Activated T-cell treated with anti-CD3 and anti-CD28 coated beads, Interleukin-2, amount 50 U/mL, for 24 hours (primary cell): ENCODE measurements at places on chromosomes 2 and 18.
A peak's percentile ranks its signal among the peaks of the same experiment; 100 is the strongest.

GRCh38 chr2:96109361-96109680 is 7.0 kb downstream of the ADRA2B start:
- no peaks in the 10 kb centered on the region for H3K4me1 ChIP-seq
- H3K27me3 ChIP-seq, result no peaks in the 10 kb centered on the region
- no peaks in the 10 kb centered on the region for H3K36me3 ChIP-seq
- no peak overlapping the region for H3K27ac ChIP-seq
- no peak overlapping the region for H3K4me3 ChIP-seq

DNA sequence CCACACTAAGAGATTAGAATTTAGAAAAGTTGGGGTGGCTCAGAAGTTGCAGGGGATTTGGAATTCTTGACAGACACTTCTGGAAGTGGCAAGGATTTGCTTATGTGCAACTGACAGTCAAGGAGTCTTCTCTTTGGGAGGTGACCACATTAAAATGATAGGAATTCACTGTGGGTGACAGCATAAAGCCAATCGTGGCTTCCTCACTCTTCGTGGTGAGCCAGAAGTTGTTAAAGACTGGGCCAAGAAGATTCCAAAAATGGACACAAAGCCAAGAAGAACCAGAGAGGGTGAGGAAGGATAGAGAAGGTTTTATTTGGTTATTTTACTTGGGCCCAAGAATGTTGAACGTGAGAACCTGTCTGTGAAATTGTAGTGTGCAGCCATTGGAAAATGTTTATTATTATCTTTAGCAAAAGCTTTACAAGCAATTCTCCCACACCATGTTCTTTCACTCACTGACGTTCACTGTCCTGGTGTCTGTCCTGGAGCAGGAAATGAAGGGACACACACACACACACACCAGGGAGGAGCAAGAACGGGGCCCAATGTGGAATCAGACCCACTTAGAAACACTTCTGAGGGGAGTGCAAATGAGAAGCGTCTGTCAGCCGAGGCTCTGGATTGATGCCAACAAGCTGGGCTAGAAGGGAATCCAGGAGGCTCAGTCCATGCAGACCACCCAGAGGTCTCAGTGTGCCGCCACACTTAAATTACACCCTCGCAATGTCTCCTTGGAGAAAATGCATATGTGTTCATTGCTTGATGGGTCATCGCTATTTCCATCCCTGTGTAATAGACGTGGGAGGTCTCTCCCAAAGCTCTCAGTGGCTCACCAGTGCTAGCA is 37.2 kb downstream of the STEAP3 start:
- no peak for DNase-seq
- no peaks in the 10 kb centered on the region for H3K36me3 ChIP-seq
- H3K27ac ChIP-seq, result no peak overlapping the region
- no peak overlapping the region for H3K4me3 ChIP-seq
- peaks cover 3% of the 10 kb centered on the region for H3K27me3 ChIP-seq

DNA sequence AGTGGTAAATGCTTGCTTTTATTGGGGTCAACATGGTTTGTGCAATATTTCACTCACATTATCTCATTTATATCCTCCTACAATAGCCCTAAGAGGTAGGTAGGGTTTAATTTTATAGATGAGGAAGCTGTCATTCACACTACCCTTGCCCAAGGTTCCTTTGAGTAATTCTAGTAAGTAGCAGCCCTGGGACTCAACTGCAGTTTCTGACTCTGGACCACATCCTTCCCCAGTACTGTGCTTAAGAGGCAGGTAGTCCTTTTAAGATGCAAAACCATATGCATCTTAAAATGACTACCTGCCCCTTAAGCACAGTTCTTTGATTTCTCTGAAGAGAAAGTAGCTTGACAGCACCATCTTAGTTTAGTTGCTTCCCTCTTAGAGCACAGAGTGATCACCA is 15.7 kb upstream of the NT5C1B start:
- H3K4me3 ChIP-seq, result no peak overlapping the region
- no peaks in the 10 kb centered on the region for H3K27me3 ChIP-seq

DNA sequence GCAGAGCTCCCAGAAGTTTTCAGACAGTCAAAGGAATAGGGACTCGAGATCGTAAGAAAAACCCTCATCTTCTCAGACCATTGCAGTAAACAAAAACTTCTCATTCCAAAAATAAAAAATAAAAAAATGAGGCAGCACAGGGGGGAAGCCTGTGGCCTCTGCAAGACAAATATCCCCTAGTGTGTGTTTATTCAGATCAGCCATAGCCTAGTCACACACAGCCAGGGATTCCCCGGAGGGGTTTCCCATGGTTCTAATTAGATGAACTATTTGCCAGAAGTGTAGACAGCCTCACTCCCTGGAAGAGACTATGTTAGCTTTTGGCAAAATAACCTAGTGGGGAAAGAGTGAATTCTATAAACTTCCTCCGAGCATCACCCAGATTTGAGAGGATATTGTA is 122.9 kb upstream of the KLF7 start:
- no peaks in the 10 kb centered on the region for H3K27me3 ChIP-seq
- H3K4me3 ChIP-seq, result no peak overlapping the region
- DNase-seq, result no peak
- H3K36me3 ChIP-seq, result no peaks in the 10 kb centered on the region
- H3K4me1 ChIP-seq, result peaks cover 59% of the 10 kb centered on the region
- no peak overlapping the region for H3K27ac ChIP-seq

DNA sequence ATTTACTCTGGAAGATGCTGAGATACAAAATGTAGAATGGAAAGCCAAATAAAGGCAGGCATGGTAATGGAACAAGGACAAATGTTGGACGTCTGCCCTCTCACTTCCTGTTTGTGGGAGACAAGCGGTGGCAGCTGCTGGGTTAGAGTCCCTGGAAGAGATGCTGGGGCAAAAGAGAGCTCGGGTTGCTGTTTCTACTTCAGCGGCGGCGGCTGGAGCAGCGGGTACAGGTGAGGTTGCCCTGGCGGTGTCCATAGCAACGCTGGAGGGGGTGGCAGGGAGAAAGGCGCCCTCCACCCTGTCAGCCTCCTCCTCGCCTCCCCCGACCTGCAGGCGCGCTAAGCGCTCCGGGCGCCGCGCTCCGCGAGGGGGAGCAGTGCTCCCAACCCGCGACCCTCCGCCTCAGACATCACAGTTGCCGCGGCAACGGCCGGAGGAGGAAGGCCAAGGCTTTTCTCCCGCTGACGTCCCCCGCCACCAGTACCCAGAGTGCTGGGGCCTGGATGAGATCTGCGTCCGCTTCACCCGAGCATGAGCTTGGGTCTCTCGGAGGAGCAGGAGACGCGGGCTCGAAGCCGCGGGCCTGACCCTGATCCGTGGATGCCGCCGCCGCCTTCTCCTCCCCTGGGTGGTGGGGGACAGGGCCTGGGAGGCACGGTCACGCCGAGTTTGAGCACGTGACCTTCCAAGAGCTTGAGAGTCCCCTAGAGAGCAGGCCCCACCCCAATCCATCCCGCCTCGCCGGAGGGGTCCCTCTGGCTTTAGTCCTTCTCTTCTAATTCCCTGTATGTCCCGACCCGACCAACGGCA is 65.6 kb downstream of the NOL4 start:
- H3K4me3 ChIP-seq, result no peak overlapping the region
- H3K36me3 ChIP-seq, result no peaks in the 10 kb centered on the region
- H3K4me1 ChIP-seq, result peaks cover 2% of the 10 kb centered on the region
- no peak overlapping the region for H3K27ac ChIP-seq
- DNase-seq, result peak; percentile 23
- H3K27me3 ChIP-seq, result peaks cover 18% of the 10 kb centered on the region

DNA sequence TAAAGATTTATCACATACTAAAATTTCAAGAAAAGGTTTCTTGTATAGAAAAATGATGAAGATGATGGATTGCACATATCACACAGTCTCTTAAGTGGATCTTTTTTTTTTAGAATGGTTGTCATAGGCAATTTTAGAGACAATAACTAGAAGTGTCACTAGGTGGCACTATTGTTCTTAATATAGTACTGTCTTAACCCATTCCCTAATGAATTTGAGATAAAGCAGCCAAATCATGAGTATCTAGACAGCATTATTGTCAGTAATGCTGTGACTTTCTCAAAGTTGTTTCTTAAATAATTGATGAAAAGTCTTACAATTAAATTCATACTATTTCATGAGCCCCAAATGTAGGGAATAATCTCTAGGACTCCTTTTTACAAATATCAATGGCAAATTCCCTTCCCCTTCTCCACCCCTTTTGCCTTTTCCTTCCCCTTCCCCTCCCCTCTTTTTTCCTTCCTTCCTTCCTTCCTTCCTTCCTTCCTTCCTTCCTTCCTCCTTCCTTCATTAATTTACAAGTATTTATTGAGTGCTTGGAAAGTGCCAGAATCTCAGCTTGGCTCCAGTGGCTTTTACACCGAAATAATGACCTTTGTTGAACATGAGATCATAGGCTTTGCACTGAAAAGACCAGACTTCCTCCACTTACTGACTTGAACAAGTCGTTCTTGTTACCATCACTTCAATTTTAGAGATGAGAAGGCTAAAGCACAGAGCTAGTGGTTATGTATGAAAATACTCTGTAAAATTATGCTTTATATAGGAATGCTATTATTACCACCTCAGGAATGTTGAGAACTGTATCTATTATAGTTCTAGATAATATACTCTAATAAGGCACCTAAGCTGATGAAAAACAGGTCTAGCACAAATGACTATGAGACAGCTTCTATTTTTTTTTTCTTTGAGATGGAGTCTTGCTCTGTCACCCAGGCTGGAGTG is 19.8 kb downstream of the MYL12B start:
- H3K4me1 ChIP-seq, result peaks cover 10% of the 10 kb centered on the region
- H3K36me3 ChIP-seq, result peaks cover 23% of the 10 kb centered on the region
- no peak for DNase-seq
- H3K27ac ChIP-seq, result no peak overlapping the region

DNA sequence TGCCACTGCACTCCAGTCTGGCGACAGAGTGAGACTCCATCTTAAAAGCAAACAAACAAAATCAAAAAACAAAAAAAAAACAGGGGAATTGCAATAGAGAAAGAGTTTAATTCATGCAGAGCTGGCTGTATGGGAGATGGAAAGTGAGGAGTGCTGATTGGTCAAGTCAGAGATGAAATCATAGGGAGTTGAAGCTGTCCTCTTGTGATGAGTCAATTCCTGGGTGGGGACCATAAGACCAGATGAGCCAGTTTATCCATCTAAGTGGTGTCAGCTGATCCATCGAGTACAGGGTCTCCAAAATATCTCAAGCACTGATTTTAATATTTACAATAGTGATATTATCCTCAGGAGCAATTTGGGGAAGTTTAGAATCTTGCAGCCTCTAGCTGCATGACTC is 45.3 kb downstream of the FRZB start:
- H3K36me3 ChIP-seq, result no peaks in the 10 kb centered on the region
- DNase-seq, result no peak
- H3K27ac ChIP-seq, result no peak overlapping the region
- H3K27me3 ChIP-seq, result peaks cover 13% of the 10 kb centered on the region

DNA sequence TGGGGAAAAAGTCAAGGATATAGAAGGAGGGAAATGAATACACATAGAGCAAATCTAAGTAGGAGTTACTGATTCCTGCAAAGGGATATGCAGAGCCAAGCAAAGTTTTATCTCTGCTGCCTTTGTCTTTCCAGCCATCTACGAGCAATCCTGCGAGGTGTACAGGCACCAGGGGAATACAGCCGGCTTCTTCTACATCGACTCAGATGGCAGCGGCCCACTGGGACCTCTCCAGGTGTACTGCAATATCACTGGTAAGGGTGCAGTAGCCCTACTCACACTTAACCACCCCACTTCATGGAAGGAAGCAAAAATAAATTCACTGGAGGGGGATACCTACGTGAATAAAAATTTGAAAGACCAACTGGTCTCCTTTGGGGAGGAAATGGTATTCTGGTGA is 584.6 kb downstream of the CNTNAP5 start:
- no peak overlapping the region for H3K4me3 ChIP-seq
- H3K36me3 ChIP-seq, result no peaks in the 10 kb centered on the region
- DNase-seq, result no peak
- H3K27ac ChIP-seq, result no peak overlapping the region
- no peaks in the 10 kb centered on the region for H3K27me3 ChIP-seq

DNA sequence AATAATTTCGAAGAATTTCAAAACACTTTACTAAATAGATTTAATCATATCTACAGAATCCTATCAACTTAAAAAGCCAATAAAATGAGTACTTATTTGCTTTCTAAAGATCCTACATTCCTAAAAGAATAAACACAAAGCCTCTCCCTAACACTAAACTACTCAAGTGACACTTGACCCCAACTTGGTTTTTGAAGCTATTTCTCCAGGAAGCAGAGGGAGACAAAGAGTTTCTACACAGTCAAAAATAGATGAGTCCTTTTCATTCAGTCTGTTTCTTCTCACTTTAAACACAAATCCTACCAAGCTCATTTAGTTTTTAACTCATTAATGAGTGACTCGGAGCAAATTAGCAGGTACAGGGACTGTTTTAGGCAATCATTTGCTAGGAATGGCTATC is 2.1 kb downstream of the ATL2 start:
- peak overlapping the region; percentile 94 for H3K4me3 ChIP-seq
- H3K36me3 ChIP-seq, result peaks cover 35% of the 10 kb centered on the region
- H3K27me3 ChIP-seq, result no peaks in the 10 kb centered on the region
- DNase-seq, result no peak

GRCh38 chr2:181812106-181812743 is 79.3 kb upstream of the ITPRID2 start:
- DNase-seq, result no peak
- H3K27ac ChIP-seq, result no peak overlapping the region
- peaks cover 8% of the 10 kb centered on the region for H3K27me3 ChIP-seq
- peaks cover 14% of the 10 kb centered on the region for H3K4me1 ChIP-seq

DNA sequence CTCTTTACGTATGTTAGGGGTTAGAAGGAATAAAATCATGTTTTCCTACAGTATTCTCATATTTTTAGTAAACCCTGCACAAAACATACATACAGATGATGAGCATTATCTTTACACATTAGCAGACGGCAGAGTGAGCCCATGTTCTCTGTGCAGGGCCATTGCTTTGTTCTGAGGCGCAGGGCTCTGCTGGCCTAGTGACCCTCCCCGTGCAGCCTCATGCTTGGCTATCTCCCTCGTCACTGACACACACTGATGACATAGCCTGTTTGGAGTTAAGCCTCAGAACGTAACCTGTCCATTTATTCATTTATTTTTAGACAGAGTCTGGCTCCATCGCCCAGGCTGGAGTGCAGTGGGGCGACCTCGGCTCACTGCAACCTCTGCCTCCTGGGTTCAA is 115.9 kb upstream of the FOSL2 start:
- H3K4me3 ChIP-seq, result no peak overlapping the region
- no peaks in the 10 kb centered on the region for H3K27me3 ChIP-seq
- no peak for DNase-seq
- H3K27ac ChIP-seq, result no peak overlapping the region

DNA sequence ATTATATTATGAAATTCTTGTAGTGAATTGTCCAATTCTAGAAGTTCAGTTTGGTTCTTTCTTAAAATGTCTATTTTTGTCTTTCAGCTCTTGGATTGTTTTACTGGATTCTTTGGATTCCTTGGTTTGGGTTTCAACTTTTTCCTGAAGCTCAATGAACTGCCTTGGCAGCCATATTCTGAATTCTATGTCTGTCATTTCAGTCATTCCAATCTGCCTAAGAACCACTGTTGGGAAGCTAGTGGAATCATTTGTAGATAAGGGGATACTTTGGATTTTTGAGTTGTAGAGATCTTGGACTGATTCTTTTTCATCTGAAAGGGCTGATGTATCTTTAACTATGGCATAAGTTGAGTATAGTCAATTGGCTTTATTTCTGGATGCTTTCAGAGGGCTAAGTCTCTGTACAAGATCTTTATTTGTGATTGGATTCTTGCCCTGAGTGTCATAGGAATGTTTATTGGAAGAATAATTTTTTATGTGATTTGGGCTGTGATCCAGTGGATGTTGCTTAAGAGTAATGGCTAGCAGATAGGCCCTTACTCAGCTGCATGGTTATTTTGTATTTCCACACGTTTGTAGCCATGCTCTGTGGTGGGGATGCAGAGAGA is 42.3 kb downstream of the SERPINB7 start:
- H3K4me3 ChIP-seq, result no peak overlapping the region
- H3K27ac ChIP-seq, result no peak overlapping the region
- no peaks in the 10 kb centered on the region for H3K4me1 ChIP-seq
- DNase-seq, result no peak
